ENCODE measurements at places on chromosomes 16 and 17. TPM values are rescaled to one million over a fixed set of nuclear protein-coding genes. Genes with fewer than 3 reads are reported as not detected.

The ADCY7 gene
- 31.9 TPM for polyA plus RNA-seq

DNA sequence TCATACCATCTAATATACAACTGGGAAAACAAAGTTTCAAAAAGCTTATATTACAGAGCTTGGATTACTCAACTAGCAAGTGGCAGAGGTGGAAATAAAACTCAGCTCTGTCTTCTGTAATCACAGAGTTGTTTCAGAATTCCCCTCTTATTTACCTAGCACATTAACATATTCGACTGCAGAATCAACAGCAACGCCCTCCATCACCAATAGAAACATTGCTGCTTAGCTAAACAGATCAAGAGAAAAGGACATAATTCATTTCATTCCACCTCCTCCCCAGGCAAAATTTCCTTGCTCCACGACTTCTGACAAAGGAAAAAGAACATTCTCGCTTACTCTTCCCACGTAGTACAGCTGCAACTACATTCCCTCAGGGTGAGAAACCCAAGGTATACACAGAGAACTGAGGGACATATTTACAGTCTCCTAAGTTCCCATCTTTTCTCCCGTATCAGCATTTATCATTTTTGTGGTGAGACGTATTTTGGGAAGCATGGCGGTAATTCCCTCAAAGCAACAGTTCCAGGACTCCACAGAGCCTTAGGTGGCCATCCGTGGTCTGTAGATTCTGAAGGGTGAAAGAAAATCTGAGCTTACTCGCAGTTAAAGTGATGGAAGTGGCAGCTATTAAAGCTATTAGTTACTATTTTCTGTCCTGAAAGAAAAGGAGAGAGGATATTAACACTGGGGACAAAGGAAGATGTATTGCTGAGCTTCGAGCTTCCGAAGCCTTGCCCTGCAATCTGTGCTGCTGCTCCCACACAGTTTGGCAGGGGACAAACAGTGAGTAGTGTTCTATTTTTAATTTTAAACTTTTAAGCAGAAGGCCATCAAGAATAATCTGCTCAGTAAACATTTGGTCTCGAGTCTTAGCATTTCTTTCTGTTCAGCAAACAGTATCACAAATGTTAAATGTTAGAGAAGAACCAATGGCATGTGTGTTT, 1296.2 kb downstream of the CDH8 start:
- DNase-seq: no peak

The MRPL12 gene
- 33.3 TPM for polyA plus RNA-seq

DNA sequence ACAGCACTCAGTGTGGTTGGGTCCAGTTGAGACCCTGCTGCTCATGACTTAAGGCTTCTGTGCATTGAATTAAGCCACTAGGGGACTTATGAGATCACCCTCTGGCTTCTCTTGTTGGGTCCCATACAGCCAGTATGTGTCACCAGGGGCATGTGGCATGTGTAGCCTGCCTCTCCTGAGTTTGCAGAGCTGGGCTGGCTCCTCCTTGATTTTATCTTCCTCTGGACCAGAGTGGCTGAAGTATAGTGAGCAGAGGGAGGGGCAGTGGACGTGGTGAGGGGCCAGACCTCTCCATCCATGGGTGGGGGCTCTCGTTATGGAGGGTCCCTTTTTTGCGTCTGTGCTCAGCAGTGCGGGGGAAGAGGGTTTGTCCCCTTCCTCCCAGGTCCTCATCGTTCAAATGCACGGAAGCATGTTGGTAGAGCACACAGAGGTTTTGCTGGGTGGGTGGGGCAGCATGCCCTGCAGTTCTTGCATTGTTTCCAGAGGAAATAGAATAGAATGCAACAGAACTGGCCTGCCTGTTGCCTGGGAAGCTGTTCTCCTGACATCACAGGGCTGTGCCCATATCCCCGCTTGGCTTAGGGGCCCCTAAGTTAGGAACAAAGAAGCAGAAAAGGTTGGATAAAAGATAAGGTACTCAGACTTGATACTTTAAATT, 77.4 kb downstream of the SPECC1 start:
- DNase-seq: no peak
